ENCODE measurements at places on chromosomes 13 and 19. TPM values are rescaled to one million over a fixed set of nuclear protein-coding genes. Genes with fewer than 3 reads are reported as not detected.

Gene DMKN
- total RNA-seq, result 29.3 TPM

Gene GTPBP3
- total RNA-seq, result 17.2 TPM

Gene CEACAM5
- not detected for total RNA-seq

Gene RFXANK
- 65.2 TPM for total RNA-seq

Gene GJB6
- total RNA-seq, result not detected

Gene SHC2
- total RNA-seq, result 3.3 TPM

Gene KLK4
- total RNA-seq, result not detected

Gene MIER2
- 20.6 TPM for total RNA-seq

Gene ZNF793
- total RNA-seq, result 5.9 TPM

Gene ZNF284
- total RNA-seq, result 4.0 TPM

Gene AXL
- 223 TPM for total RNA-seq

Gene EDNRB
- 0.99 TPM for total RNA-seq

Gene SHISA7
- total RNA-seq, result not detected

Gene NCR1
- total RNA-seq, result not detected

Gene C19orf18
- 0.83 TPM for total RNA-seq

Gene SHANK1
- total RNA-seq, result 1.8 TPM

Gene MCEMP1
- not detected for total RNA-seq

Gene ZNF571
- total RNA-seq, result 3.1 TPM

Gene ZBTB45
- 5.9 TPM for total RNA-seq

Gene U2AF1L4
- 5.9 TPM for total RNA-seq

Measured in fibroblast of lung (primary cell).